Mesothelial cell of epicardium (in vitro differentiated cells): ENCODE measurements at places on chromosomes 2 and 18.
A peak's percentile ranks its signal among the peaks of the same experiment; 100 is the strongest.

GRCh38 chr2:17538022-17538843, 2.3 kb upstream of the VSNL1 start:
- no peak for DNase-seq

DNA sequence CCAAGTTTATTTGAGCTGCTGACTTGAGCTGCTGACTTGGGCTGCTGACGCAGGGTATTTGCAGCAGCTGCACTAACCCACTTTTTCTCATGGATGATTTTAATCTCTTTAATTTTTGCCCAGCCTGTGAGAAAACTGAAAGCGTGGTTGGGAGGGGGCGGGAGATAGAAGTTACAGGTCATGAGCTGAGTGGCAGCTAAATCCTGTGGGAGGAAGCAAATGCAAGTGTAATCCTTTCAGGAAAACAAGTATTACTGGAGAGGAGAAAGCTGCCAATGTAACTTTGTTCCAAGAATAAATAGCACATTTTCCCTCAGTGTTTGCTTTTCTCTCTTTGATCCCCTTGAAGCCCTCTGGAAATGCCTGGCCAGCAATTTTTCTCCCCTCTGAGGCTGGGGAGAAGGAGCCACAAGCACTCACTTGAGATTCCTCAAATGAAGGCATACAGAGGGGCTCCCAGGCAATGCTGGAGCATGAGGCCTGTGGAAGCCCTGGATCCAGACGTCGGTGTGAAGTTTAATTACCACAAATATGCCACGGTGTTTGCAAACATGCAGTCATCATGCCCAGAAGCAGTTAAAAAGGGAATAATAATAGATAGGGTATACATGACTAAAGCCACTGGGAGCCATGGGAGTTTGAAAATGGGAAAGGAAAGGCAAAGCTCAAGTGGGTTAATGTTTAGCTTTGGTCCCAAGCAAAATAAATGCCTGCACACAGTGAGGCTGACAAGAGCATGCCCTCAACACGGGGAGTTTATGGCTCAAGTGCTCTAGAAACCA, 10.4 kb upstream of the EVA1A start:
- DNase-seq: no peak

DNA sequence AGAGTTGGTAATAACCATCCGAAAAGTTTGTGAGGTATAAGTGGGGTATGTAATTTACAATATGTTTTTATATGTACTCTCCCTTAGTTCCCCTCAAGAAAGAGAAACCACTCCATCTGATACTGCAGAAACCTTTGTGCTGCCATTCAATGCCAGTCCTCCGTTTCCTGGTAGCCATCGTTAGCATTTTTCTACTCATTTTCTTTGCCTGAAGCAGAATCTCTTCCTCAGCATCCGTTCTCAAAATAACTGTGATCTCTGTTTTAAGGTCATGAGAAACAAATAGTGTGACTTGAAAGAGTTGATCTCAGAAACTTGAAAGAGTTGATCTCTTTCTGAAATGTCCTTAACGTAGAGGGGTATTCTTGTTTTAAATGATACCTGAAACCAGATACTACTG, 996 bp downstream of the PTCD3 start:
- DNase-seq: no peak

GRCh38 chr2:158783923-158784322, 11.2 kb upstream of the DAPL1 start:
- DNase-seq: no peak

DNA sequence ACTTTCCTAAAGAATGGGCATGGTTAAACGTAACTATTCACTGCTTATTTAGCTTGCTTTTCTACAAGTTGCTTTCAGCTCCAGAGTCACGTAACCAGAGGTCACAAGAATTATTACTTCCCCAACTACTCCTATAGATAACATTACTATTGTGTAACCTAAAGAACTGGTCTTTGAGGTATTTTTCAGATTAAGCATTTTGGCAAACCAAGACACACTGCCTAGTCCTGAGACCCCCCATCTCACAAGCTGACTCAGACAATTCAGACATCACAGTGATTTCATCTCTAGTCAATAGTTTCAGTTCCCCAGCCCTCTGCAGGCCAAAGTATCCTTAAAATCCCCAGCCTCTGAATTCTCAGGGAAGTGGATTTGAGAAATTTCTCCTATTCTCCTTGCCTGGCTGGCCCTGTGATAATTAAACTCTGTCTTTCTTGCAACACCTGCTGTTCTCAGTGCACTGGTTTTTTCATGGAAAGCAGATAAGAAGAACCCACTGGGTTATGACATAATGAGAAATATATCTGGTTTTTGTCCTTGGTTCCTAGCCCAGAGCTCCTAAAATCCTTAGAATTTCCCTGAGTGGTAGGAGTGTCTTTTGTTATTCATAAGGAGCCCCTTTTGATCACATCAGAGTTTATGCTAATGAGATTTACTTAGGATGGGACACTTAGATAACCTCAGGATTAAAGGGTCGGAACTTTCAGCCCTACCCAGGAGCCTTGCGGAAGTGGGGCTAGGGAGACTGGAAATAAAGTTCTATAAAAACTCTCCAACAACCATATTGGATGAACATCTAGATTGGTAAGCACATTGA, 1310.8 kb upstream of the CHAC2 start:
- DNase-seq: no peak

DNA sequence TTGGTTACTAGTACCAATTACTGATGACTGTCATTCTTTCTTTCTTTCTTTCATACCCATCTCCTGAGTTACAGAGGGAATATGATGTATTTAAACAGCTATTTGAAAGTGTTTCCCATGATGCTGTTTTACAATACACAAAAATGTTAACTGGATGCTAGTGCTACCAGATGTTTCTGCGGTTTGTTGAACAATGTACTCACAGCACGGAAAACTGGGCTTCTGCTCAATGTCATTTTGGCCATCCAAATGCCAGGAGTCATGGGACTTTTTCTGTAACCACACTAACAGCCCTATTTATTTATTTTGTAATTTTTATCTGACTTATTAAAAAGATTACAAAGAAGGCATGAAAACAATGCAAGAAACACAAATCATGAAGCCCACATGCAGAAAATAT, 313.8 kb downstream of the RIT2 start:
- no peak for DNase-seq

GRCh38 chr2:164084066-164084465, 348.3 kb upstream of the FIGN start:
- no peak for DNase-seq

GRCh38 chr2:222861411-222862105, 722 bp downstream of the ACSL3 start:
- no peak for DNase-seq

DNA sequence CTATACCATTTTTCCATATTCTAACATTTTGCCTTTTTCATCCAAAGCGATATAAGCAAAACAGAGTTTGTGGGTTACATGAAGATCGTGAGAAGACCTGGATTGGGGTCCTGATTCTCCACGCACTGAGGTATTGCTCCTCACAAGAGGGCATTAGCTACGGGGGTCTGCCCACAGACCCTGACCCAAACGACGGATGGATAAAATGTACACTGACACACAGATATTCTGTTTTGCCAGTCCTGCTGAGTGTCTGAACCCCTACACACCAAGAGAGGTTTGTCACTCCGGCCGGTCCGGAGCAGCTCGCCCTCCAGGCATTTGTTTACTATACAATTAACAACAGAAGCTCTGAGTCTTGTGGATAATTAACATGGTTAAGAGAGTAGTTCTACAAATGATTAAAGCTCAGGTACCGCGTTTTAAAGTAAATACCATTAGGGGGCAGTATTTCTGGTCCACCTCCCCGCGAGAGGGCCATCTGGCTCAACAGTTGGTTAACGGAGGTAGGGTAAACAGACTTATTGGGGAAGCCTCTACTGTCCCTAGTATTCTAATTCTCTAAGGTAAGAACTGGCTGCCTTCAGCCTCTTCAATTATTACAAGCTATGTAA, 28.4 kb downstream of the SCYGR8 start:
- no peak for DNase-seq

GRCh38 chr2:84494070-84494469, 22.2 kb upstream of the DNAH6 start:
- no peak for DNase-seq

- no peak for DNase-seq
Observed at GRCh38 chr2:81061016-81061415, 756.5 kb upstream of the LRRTM1 start.

DNA sequence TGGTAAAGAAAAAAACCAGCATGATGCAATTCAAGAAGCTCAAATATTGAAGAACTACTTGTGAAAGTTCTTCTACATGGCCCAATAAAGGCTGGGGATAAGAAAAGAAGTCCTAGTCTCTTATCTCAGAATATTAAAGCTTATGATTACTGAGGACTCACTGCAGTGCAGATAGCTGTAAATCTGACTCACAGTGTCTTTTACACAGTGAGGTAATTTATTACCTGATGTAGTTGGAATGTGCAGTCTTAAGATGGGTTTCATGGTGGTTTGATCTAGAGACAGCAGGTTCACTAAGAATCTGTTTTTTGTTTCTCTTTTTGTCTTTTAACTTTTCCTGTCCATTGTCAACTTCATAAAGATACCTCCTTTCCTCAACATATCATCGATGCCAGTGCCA, 484.0 kb upstream of the MAP2 start:
- DNase-seq: no peak

GRCh38 chr2:20538308-20539132, 91.6 kb downstream of the RHOB start:
- no peak for DNase-seq

DNA sequence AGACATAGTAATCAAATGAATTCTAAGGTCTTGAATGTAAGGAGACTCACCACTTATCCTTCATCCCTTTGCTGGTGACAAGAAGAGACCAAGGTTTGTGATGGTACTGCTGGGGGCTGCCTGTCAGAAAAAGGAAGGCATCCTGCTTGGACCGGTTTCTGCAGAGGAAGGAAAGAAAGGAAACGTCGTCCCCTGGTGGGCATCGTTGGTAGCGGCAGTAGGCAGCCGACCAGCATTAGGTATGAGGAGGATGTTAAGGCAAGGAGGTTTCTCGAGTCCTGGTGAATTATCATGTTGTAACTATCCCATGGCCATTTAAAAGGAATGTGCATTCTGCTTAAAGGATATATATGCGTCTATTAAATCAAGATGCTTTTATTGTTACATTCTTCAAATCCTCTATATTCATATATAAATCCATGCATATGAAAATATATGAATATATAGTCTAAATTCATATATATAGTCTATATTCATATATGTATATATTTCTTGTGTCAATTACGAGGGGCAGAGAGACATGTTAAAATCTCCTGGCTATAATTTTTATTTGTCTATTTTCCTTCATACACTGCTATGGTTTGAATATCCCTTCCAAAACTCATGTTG, 94.4 kb upstream of the TGFA start:
- DNase-seq: peak; percentile 85
